Caki2 (cell line): ENCODE measurements at places on chromosomes 5 and 9. TPM values are rescaled to one million over a fixed set of nuclear protein-coding genes. Genes with fewer than 3 reads are reported as not detected.

The GMCL2 gene
- not detected in 2 replicates for total RNA-seq

The WDR31 gene
- 4.1 and 7.8 TPM in 2 replicates for total RNA-seq

The ZNF366 gene
- total RNA-seq = not detected in 2 replicates

The FPGS gene
- total RNA-seq = 76.5 and 99.2 TPM in 2 replicates

The ANKRD34B gene
- 3.3 and 3.4 TPM in 2 replicates for total RNA-seq

The SLC1A1 gene
- 39.8 and 41.6 TPM in 2 replicates for total RNA-seq

The TMEM215 gene
- total RNA-seq = not detected in 2 replicates

The HAVCR2 gene
- total RNA-seq = not detected in 2 replicates

The GPR21 gene
- total RNA-seq = not detected in 2 replicates

The BTNL8 gene
- total RNA-seq = not detected in 2 replicates

The FOXB2 gene
- not detected in 2 replicates for total RNA-seq

The C5orf34 gene
- total RNA-seq = 12.3 and 21.5 TPM in 2 replicates

The MRPL41 gene
- total RNA-seq = 65.2 and 71.9 TPM in 2 replicates

The BICD2 gene
- 27.6 and 30.1 TPM in 2 replicates for total RNA-seq

The DOCK8 gene
- total RNA-seq = 5.6 and 5.9 TPM in 2 replicates

The ORM1 gene
- total RNA-seq = not detected in 2 replicates

The GRXCR2 gene
- total RNA-seq = not detected in 2 replicates

The HIGD2A gene
- total RNA-seq = 129 and 143 TPM in 2 replicates

The ORM2 gene
- total RNA-seq = not detected in 2 replicates

The SLC36A3 gene
- not detected in 2 replicates for total RNA-seq

The TMC1 gene
- total RNA-seq = not detected in 2 replicates

The IRX2 gene
- not detected in 2 replicates for total RNA-seq

The GADD45G gene
- total RNA-seq = 4.6 and 4.8 TPM in 2 replicates

The PCDHGA11 gene
- total RNA-seq = not detected in 2 replicates

The PCDHA9 gene
- not detected in 2 replicates for total RNA-seq
